ENCODE measurements at places on chromosomes 7 and 10. TPM values are rescaled to one million over a fixed set of nuclear protein-coding genes. Genes with fewer than 3 reads are reported as not detected.
A peak's percentile ranks its signal among the peaks of the same experiment; 100 is the strongest.

- DNase-seq, result no peak
Measured at GRCh38 chr10:5583525-5584175, 58.9 kb downstream of the CALML3 start.

DNA sequence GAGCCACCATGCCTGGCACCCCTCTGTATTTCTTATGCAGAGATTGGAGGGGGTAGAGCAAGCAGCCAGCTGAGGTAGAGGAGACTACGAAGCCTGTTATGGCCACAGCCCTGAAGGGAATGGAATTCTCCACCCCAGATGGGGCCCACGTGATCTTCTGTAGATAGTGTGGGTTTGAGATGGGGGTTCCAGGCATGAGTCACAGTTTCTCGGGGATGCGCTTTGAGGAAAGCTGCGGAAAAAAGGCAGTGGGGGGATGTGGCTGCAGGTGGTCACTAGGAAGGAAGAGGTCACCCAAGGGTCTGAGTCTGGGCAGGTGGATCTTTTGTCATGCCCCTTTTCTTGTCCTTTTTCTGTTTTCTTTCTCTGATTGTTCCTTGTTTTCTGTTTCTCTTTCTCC is 11.5 kb downstream of the FAM131B start:
- no peak for DNase-seq

- DNase-seq, result peak; percentile 54
Measured at GRCh38 chr7:143345428-143345900, 17.0 kb downstream of the FAM131B start.

GRCh38 chr10:46526682-46527038 is 29.8 kb downstream of the GPRIN2 start:
- DNase-seq, result peak; percentile 8

NPSR1 gene
- total RNA-seq, result not detected

TMEM168 gene
- 12.4 TPM for total RNA-seq

DEPP1 gene
- 0.27 TPM for total RNA-seq
